ENCODE measurements at places on chromosomes 7 and 10. TPM values are rescaled to one million over a fixed set of nuclear protein-coding genes. Genes with fewer than 3 reads are reported as not detected.

GRCh38 chr7:32892521-32893206, 1.1 kb upstream of the KBTBD2 start:
- peak; percentile 24 for DNase-seq

Gene RARRES2
- polyA plus RNA-seq: 47.9 TPM

Gene NUTM2B
- 1.2 TPM for polyA plus RNA-seq

Gene SORCS1
- 5.1 TPM for polyA plus RNA-seq

Gene TSPAN12
- 67.6 TPM for polyA plus RNA-seq

Gene DDX50
- polyA plus RNA-seq: 45.8 TPM

GRCh38 chr7:3243680-3244079, 57.4 kb upstream of the SDK1 start:
- no peak for DNase-seq

DNA sequence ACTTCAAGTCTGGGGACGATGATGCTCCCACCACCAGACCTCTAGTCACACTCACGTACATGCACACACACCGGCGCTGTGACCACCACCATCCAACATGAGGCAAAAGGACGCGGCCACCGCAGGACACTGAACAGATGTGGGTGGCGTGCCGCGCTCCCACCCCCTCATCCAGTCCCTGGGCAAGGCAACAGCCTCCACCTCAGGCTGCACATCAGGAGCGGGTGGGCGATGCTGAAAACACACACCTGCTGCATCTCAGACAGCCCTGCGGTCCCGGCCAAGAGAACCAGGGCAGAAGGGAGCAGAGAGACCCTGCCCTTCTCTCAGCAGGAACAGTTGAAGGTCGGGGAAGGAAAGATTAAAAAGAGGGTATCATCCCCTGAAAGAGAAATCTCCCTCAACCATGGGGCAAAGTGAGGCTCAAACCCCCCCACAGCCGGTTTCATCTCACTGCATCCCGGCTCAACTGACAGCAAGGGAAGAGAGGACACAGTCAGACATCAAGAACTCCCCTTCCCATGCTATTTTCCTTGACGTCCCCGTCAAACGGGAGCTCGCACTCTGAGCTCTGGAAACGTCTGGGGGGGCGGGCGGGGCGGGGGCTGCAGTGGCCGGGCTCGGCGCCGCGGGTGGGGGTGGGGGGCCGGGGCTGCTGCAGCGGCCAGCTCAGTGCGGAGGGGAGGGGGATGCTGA, 1.1 kb downstream of the CAMK2G start:
- no peak for DNase-seq

Gene NPFFR1
- 0.05 TPM for polyA plus RNA-seq

Gene LIPN
- polyA plus RNA-seq: not detected

Gene DNTT
- 0.11 TPM for polyA plus RNA-seq

- DNase-seq: no peak
Measured at GRCh38 chr10:18738835-18739234, 79.6 kb downstream of the ARL5B start.

GRCh38 chr7:158120716-158121115, 466.9 kb downstream of the PTPRN2 start:
- no peak for DNase-seq

Gene ZNF248
- 17.9 TPM for polyA plus RNA-seq

GRCh38 chr7:33986451-33986850, 81.1 kb downstream of the BMPER start:
- no peak for DNase-seq

GRCh38 chr10:114607358-114607998, 50.6 kb downstream of the ABLIM1 start:
- DNase-seq: no peak

Gene HTRA1
- 74.3 TPM for polyA plus RNA-seq

Measured in forelimb muscle (tissue), 1 donor.